ENCODE measurements at places on chromosomes 6 and 20. TPM values are rescaled to one million over a fixed set of nuclear protein-coding genes. Genes with fewer than 3 reads are reported as not detected.

Gene NCOA6
- 23.5 TPM for total RNA-seq

Gene LTB
- 0.85 TPM for total RNA-seq

Gene STX11
- total RNA-seq: 45.4 TPM

Gene PKIG
- 76.8 TPM for total RNA-seq

Gene CAPN11
- total RNA-seq: not detected

Gene ZBTB46
- total RNA-seq: 7.3 TPM

Gene MOG
- not detected for total RNA-seq

Measured in subcutaneous adipose tissue (tissue), 4 donors.